Ascending aorta (tissue), 2 donors: ENCODE measurements at places on chromosomes 2 and 18. TPM values are rescaled to one million over a fixed set of nuclear protein-coding genes. Genes with fewer than 3 reads are reported as not detected.
A peak's percentile ranks its signal among the peaks of the same experiment; 100 is the strongest.

DNA sequence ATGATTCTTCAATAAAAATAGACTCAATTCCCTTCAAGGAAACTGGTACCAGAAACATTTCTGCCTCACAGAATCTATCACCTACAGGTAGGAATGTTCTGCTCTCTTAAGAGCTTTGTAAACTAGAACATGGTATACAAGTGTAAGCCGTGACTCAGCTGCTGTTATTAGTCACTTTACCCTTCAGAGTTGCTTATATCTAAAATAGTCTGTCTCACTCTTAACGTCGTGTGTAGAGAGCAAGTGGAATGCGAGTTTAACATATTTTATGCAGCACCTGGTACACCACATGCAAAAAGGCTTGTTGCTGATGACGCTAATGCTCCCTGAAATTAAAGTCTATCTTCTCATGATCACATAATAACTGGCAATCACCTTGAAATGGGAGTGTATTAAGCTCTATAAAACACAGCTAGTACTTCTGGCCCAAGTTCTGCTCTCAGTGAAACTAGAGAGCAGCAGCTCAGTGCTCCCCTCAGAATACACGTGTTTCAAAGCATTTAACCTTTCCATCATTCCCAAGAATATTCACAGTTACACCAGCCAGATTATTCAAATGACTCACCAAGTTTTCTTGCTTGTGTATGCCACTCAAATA, 420.0 kb downstream of the ZEB2 start:
- H3K27me3 ChIP-seq: no peaks in the 10 kb centered on the region
- H3K4me3 ChIP-seq: no peak overlapping the region
- no peak for DNase-seq
- H3K4me1 ChIP-seq: no peaks in the 10 kb centered on the region
- no peaks in the 10 kb centered on the region for H3K36me3 ChIP-seq

GRCh38 chr2:172615727-172616261, 59.9 kb downstream of the PDK1 start:
- H3K36me3 ChIP-seq: no peaks in the 10 kb centered on the region
- H3K4me3 ChIP-seq: no peak overlapping the region
- H3K27me3 ChIP-seq: no peaks in the 10 kb centered on the region
- no peaks in the 10 kb centered on the region for H3K4me1 ChIP-seq
- no peak overlapping the region for H3K27ac ChIP-seq

GRCh38 chr2:120669121-120669952, 66.3 kb upstream of the GLI2 start:
- DNase-seq: no peak
- H3K27ac ChIP-seq: no peak overlapping the region
- H3K4me1 ChIP-seq: no peaks in the 10 kb centered on the region
- H3K27me3 ChIP-seq: peaks cover 6% of the 10 kb centered on the region
- no peaks in the 10 kb centered on the region for H3K36me3 ChIP-seq
- no peak overlapping the region for H3K4me3 ChIP-seq

MBD1 gene
- 53.4 TPM for total RNA-seq

DNA sequence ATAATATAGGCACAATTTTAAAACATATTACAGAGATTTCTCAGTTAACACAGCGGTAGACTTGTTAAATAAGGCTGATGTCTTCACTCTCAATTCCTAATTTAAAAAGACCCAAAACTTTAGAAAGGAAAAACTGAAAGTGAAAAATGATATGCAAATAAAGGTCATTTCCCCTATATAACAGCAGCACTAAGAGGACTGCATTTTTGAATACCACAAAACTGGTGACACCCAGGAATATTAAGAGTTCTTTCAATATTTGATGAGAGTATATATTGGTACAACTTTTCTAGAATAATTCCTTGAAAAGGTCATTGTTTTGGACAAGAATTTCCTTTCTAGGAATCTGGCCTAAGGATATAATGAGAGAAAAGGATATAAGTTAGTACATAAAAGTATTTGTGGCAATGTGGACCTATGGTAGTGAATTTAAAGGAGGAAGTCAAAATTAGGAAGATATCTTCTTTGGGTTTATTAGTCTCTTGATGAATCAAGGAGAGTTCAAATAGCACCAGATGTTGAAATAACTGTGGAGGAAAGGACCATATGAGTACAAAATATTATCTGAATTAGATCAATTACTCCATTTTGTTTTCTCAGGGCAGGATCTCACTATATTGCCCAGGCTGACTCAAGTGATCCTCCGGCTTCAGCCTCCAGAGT, 70.3 kb downstream of the TMEM237 start:
- H3K4me3 ChIP-seq: no peak overlapping the region
- H3K36me3 ChIP-seq: no peaks in the 10 kb centered on the region

KCNE4 gene
- 18.3 TPM for total RNA-seq

DNA sequence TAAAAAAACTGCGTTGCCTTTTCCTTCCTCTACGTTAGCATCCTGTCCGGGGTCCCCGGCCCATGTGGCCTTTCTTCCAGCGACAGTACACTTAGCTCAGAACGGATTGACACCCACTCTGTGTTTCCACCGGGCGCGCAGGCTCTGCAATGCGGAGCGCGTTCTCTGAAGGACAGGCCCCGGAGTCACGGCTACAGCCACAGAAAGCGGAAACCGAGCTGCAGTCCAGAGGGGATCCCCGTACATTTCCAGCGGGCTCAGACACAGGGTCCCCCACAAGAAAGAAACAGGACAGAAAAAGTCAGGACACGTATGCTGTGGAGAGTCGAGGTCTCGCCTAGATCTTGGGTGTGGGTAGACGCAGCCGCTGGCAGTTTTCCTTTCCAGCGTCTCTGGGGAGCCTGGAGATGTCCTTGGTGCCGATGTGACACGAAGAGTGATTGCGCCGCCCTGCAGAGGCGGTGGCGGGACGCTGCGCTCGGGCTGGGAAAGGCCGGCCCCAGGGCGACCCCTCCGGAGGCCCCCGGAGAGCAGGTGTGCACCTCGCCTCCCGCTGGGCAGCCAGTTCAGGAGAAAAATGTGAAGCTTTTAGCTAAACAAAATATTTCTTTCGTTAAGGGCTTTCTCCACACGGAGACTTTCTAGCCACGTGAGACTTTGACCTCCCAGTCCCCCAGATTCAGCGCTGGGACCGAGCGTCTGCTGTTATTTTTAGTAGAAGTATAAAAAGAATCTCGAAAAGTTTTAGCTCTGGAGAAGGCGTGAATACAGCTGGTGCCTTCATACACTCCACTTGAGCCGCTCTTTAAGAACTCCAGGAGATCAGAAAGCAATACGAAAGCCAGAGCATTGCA, 1.3 kb upstream of the ACKR3 start:
- no peaks in the 10 kb centered on the region for H3K4me1 ChIP-seq
- H3K4me3 ChIP-seq: peak overlapping the region; percentile 74
- DNase-seq: no peak
- no peaks in the 10 kb centered on the region for H3K27me3 ChIP-seq
- peak overlapping the region; percentile 94 for H3K27ac ChIP-seq

DNA sequence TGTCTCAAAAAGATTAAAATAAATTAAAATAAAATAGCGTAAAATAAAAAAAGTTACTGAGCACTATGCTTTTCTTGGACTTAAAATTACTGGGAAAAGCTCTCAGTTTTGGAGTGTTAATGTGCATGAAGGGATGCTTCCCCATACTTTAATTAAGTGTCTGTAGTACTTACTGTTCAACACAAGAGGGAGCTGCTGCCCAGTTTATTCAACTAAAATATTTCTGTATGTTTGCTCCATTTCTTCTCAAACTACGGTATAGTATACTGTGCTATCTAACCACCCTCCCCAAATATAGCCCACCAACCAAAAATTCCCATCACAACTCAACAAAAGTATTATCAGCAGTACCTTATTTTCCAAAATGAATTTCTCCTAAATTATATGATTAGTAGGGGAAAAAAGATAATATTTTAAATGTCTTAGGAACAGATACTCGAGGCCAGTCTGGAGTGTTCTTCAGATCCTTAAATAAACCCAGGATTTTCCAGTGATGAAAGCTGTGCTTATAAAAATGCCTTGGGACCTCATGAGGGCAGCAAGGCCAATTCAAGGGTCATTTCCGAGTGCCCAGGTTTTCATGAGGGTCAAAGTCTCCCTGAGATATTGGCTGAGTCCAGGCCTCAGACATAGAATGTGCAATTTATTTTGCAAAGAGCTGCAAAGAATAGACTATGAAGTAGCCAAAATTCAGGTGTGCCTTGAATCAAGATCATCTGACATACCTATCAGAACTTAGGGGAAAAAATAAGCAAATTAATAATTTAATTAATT, 64.1 kb downstream of the CHRNA1 start:
- H3K36me3 ChIP-seq: no peaks in the 10 kb centered on the region
- no peak overlapping the region for H3K4me3 ChIP-seq
- no peak overlapping the region for H3K27ac ChIP-seq
- no peaks in the 10 kb centered on the region for H3K4me1 ChIP-seq
- no peaks in the 10 kb centered on the region for H3K27me3 ChIP-seq
- no peak for DNase-seq

DNA sequence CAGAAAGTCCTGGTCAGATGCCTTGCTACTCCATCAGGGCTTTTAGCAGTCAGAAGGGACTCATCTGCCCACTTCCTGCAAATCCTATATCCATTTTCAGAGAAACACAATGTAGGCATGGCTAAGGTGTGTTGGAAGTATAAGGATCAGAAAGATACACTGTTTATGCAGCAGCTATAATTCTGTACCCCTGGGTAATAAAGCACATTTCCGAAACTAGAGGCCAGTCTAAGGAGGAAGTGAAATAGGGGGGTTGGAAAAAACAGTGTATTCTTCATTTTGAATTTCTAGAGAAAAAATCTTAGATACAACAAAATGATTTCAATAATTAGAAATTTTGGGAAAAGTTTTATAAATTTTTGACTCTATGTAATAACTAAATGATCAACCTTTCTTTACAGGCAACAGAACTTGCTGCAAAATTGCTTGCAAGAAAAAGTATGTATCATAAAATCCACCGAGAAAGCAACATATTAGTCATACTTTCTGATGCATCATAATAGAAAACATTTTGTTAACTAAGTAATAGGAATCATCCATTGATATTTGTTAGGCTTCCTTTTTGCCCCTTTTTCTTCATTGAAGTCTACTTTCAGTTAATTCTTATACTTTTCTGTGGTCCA, 47.4 kb downstream of the FSIP2 start:
- H3K4me1 ChIP-seq: no peaks in the 10 kb centered on the region
- no peaks in the 10 kb centered on the region for H3K36me3 ChIP-seq
- no peak overlapping the region for H3K4me3 ChIP-seq

GRCh38 chr2:15059870-15060512, 427.5 kb downstream of the LRATD1 start:
- no peak overlapping the region for H3K4me3 ChIP-seq
- no peaks in the 10 kb centered on the region for H3K4me1 ChIP-seq
- no peaks in the 10 kb centered on the region for H3K36me3 ChIP-seq
- no peaks in the 10 kb centered on the region for H3K27me3 ChIP-seq
- DNase-seq: no peak
- no peak overlapping the region for H3K27ac ChIP-seq

DNA sequence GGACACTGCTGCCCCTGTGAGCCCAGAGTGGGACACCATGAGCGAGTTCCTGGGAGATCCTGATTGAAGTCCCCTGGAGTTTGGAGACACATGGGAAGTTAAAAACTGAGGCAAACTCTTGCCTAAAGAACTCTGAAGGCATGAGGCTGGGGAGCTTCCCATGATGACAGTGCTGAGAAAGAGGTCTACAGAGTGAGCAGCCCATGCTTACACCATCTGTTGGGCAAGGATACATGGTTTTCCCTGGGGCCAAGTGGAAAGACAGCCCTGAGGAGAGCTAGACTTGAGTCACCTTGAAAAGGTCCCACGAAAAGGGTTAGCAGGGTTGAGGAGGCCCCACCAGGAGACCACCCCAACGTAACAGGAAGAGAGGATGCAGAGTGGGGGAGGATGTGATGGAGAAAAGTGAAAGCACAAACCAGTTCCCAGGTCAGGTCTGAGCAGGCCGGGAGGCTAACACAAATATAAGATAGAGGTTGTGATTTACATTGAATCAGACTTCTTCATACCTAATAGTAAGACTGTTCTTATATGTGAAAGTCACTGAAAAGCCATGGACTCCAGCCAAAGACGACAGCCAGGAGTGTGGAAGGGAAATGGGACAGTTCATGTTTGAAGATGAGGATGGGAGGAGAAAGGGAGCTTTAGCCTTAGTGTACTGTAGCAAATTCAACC, 13.5 kb upstream of the FEZ2 start:
- no peak overlapping the region for H3K27ac ChIP-seq
- no peaks in the 10 kb centered on the region for H3K4me1 ChIP-seq
- H3K36me3 ChIP-seq: no peaks in the 10 kb centered on the region
- no peak for DNase-seq
- no peaks in the 10 kb centered on the region for H3K27me3 ChIP-seq

CASP10 gene
- total RNA-seq: 7.8 TPM

GRCh38 chr2:187529977-187530721, 24.1 kb downstream of the TFPI start:
- DNase-seq: no peak
- no peak overlapping the region for H3K4me3 ChIP-seq

GRCh38 chr2:57516698-57517340, 529.8 kb upstream of the VRK2 start:
- H3K36me3 ChIP-seq: no peaks in the 10 kb centered on the region
- no peak for DNase-seq
- H3K4me3 ChIP-seq: no peak overlapping the region
- no peak overlapping the region for H3K27ac ChIP-seq

DNA sequence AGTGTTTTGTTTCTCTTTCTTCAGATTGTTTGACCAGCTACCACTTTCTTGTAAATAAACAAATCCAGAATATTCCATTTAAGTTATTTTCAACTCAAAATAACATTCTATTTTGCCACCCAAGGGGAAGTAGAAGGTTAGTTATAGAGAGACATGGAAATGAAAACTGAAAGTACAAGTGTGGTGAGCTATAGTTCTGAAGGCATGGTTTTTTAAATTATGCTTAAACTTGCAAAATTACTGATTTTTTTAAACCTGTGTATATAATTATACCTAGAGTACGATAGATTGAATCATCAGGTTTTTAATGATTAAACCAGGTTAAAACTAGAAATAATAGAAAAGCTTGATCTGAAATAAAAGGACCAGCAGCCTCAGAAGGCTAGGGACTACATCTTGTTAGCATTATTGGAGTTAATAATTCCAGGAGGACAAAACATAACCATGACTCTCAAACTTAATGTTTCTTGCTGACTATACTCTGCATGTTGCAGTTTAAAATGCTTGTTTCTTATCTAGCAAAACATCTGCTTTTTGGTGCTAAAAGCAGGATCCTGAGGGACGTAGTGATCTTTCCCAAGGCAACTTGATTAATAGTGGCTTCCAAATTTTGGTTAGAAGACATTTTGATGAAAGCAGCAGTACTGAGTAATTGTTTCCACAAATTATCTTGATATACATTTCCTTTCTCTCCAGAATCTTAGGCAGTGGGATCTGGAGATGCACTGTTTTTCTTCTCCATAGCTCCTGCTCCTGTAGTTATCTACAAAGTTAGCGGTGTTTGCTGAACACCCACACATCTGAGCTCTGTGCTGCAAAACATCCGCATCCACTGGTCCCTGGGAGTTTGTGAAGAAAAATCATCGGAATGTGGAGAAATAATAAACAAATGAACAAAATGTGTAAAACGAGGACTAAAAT, 327.2 kb upstream of the PKDCC start:
- no peak for DNase-seq
- peaks cover 6% of the 10 kb centered on the region for H3K4me1 ChIP-seq
- H3K4me3 ChIP-seq: no peak overlapping the region
- H3K27ac ChIP-seq: peak overlapping the region; percentile 10
- H3K27me3 ChIP-seq: no peaks in the 10 kb centered on the region
- no peaks in the 10 kb centered on the region for H3K36me3 ChIP-seq

- no peak for DNase-seq
- no peak overlapping the region for H3K4me3 ChIP-seq
- H3K36me3 ChIP-seq: no peaks in the 10 kb centered on the region
- H3K4me1 ChIP-seq: no peaks in the 10 kb centered on the region
- no peaks in the 10 kb centered on the region for H3K27me3 ChIP-seq
- peak overlapping the region; percentile 86 for H3K27ac ChIP-seq
These were observed 3.5 kb upstream of the CDC42EP3 start for GRCh38 chr2:37674946-37675345.
